Stimulated activated CD4-positive, alpha-beta T cell treated with anti-CD3 and anti-CD28 coated beads, TNF-alpha, amount 100 ng/mL, for 4 hours (primary cell): ENCODE measurements at places on chromosomes 4 and X.

DNA sequence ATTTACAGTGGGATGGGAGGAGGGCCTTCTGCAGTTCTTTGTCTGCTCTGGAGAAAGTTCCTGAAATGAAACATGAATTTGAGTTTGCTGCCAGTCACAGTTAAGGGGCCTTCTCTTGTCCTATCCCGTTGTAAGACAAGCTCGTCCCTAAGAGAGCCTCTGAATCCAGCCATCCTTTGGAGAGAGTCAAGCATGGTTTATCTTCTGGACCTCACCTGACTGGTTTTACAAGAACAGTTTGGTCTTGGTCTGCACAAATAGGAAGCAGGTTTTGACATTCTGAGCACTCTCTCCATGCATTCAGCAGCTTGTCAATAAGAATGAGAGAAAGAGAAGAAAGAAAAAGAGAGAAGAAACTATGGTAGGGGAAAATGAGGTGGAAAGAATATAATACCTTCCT lies 20.4 kb upstream of the TENM3 start:
- DNase-seq = no peak

- DNase-seq = no peak
Observed at GRCh38 chrX:114267142-114267541, 316.7 kb upstream of the HTR2C start.

DNA sequence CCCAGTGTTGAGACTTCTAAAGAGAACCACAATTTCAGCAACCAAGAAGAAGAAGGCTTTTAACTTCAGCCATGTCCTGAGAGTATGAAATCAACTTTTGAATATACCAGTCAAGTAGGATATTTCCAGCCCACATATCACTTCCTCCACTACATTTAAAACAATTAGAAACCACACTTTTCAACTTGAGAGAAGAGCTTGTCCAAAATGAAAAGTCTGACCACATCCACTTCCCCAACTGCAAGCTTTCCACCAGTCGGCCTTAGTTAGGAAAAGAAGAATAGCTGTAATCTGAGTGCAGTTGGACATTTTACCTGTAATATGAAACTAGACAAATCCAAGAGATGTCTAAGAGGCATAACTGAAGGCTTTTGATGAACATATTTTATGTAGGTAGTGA lies 101.9 kb upstream of the SLC7A11 start:
- DNase-seq = no peak

GRCh38 chr4:169659716-169660670 lies 39.6 kb downstream of the CLCN3 start:
- DNase-seq = no peak

DNA sequence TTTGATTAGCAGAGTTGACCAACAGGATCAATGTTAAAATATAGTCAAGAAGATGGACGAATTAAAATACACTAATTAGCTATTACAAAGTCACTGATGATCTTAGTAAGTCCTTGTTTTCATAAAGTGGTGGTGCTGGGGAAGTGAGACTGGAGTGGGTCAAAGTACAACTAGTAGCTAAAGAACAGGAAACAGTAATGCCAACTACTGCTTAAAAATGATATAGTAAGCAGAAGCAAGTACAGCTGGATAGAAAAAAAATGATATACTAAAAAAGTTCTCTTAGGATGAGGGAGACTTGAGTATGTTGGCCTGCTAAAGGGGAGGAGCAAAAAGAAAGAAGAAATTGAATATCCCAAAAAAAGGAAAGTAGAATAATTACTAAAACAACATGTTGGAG lies 580.8 kb upstream of the FTHL17 start:
- no peak for DNase-seq

GRCh38 chr4:178320003-178320402 lies 877.8 kb upstream of the AGA start:
- DNase-seq = no peak

- no peak for DNase-seq
Observed at GRCh38 chr4:122224348-122224747, 72.2 kb downstream of the BLTP1 start.

- no peak for DNase-seq
Observed at GRCh38 chr4:183885205-183885720, 19.8 kb upstream of the STOX2 start.

- DNase-seq = no peak
Observed at GRCh38 chrX:114071412-114071811, 512.5 kb upstream of the HTR2C start.

- no peak for DNase-seq
Observed at GRCh38 chrX:78603908-78604307, 55.2 kb downstream of the RTL3 start.

GRCh38 chr4:105386012-105386411 lies 87.8 kb downstream of the PPA2 start:
- no peak for DNase-seq

DNA sequence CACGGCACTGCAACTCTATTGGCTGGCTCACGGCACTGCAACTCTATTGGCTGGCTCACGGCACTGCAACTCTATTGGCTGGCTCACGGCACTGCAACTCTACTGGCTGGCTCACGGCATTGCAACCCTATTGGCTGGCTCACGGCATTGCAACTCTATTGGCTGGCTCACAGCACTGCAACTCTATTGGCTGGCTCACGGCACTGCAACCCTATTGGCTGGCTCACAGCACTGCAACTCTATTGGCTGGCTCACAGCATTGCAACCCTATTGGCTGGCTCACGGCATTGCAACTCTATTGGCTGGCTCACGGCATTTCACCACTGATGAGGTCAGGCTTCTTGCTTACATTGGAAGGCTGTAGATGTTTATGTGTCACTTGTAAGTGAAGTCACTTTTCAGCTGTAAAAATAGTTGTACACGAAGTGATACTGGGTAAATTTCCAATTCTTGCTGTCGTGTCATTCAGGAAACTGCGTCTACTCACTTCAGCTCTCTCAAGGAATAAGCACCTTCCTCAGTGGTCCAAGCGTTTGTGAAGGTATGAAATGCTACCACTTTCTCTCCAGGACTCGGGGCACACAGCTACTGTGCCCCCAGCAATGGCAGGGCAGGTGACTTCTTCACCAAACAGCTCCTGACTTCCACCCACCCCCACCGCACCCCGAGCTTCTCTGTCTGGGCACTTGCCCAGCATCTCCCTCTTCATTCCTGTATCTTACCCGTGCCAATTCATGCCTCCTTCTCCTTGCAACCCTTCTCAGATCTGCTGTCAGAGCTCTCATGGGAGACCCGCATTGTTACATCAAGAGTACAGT lies 141.3 kb downstream of the AFAP1 start:
- no peak for DNase-seq

DNA sequence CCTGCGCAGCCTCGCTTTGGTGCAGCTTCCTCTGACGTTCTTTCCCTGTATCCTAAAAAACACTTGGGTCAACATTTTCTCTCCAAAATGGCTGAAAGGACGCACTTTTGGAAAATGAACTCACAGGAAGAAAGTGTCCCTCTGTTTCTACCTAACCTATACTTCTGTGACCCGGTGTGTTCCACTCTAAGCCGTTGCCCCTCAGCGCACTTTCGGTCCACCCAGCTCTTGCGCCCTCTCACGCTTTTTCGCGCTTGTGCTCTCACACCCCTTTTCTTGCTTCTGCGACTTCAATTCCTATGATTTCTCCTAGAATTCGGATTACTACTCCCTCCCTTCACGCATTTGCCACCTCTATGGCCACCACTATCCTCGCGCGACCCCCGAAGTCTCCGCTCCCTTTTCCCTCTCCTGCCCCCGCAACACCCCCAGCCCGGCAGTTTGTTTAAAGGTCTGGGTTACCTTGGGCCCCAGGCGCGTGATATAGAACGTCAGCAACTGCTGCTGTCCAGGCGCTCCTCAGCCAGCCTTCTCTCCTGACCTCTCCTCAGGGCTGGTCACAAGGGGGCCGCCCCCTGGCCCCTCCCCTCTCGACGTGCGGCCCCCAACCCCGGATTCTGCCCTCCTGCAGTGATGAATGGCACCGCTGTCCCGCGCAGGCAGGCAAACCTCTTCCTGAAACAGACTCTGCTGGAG lies at the start of gene USP51:
Gene USP51 (minus strand): TSS at position 535 of the 696 bp plus-strand sequence. CDS start 909 bp downstream, outside the sequence.
- no peak for DNase-seq

- DNase-seq = no peak
Observed at GRCh38 chrX:12971282-12972003, 3.5 kb upstream of the TMSB4X start.

DNA sequence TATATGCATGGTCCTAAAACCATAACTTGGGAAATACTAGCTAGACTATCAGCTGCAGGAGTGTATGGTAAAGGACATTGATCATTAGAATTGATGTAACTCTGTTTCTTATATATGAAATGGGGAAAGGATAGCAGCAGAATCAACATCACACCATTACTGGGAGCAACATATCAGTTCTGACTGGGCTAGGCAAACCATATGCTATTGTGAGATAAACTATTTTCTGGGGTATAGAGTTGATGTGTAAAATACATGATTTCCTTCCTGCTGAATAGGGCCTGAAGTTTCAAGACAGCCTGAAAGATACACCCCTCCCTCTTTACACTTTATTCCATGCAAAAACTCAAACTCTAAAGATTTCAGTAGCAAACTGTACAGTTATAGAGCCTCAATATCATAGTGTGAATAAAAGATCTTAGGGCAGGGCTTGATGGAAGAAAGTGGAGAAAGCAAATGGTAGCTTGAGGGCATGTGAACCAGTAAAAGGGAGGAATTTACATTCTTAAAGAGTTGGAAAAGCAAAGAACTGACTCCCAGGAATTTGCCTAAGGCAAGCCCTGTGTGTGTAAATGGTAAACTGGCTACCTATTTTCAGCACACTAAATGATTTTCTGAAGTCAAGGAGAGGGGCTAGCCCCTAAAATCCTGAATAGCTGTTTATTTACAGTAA lies 404.1 kb downstream of the MAPK10 start:
- DNase-seq = no peak

- DNase-seq = no peak
Observed at GRCh38 chr4:165751882-165752281, 121.2 kb upstream of the TLL1 start.

DNA sequence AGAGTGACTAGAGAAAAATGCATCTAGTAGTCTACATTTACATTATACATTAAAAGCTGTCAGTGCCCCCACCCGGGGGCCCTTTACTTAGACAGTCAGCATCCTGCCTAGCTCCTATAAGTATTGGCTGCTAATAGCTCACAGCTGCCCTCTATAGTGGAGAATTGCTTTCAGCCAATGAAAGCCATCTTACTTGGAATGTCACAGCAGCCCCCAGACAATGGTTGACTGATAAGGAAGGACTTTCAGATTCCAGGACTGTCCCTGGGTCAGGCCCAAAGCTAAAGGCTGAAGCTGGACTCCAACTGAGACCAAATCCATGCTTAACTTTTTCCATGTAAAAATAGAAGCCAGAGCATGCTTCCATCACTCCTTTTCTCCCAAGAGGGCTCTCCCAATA lies 196.9 kb downstream of the ANKRD50 start:
- DNase-seq = no peak

DNA sequence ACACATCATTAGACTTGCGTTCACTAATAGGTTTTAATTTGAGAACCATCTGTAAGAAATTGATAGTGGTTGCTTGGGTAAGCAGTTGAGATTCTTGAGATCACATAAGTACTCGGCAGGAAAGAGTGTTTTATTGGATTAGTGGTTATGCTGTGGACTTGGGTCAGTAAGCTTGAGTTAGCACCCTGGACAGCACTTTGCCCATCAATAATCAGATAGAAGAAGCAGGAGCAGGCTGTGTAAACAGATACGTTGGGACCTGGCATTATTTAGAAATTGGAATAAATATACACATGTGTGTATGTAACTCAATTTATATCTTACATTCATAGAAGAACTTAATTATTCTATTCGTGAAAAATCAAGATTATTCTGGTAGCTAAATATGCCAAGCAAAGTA lies 357.5 kb upstream of the SMIM31 start:
- DNase-seq = no peak

DNA sequence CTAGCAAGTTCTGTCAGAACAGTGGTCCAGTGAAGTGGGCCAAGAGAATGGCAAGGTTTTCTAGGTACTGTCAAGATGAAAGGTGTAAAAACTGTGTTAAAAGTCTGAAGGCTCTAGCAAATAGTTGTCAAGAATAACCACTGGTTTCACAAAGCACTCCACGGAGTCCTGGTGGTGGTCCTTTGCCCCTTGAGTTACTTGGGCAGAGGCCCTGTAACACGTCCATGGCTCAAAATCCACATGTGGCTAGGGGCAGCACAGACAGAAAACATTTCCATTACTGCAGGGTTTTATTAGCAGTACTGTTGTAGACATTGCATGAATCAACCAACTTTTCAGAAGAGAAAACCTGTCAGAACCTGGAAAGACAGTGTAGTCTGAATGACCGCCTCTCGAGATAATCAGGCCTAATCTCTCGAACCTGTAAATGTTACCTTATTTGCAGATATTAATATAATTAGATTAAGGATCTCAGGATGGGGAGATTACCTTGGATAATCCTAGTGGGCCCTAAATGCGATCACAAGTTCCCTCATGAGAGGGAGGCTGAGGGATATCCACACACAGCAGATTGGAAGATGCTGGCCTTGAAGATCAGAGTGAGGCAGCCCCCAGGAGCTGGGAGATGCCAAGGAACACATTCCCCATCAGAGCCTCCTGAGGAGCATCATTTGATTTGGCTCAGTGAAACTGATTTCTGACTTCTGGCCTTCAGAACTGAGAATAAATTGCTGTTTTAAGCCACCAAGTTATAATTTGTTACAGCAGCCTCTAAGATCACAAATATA lies 34.7 kb downstream of the ERVMER34-1 start:
- DNase-seq = no peak

DNA sequence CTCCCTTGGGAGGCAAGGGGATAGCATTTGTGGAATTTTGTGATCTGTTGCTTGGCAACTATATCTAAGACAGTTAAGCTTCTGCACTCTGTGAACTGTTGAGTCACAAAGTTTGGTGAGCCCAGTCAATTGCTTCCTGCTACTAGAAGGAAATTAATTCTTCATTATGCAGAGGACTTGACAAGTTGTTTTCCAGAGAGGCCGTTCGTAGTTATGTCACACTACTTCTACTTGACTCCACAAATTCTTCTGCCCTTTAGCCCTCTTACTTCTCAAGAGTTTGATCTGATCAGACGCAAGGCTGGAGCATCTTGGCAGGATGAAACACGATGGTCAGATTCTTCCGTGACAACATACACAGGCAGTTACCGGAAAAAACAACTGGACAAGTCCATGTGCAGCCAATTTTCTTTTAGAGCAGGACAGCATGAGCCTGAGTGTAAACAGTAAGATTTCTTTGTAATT lies at the start of gene C4orf51:
Gene C4orf51 (plus strand): TSS at position 156 of the 465 bp plus-strand sequence. CDS start 58 bp downstream, at position 214.
- no peak for DNase-seq

DNA sequence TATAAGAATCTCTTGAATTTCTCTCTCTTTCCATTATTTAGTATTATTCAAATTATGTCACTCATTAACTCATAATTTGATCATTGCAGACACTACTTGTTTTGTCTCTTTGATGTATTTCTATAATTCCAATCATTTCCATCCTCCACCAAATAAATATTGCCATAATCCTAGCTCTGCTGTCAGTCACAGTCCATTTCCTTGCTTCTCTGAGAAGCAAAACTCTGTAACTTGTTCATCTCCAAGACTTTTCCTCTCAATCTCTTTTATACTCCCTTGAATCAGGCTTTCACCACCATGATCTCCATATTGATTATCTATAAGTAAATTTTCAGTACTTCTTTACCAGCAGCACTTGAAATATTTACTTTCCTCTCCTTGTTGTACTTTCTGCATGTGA lies 135.9 kb downstream of the SCLT1 start:
- DNase-seq = no peak
